HFFc6 (cell line): ENCODE measurements at places on chromosomes 16 and 17.

DNA sequence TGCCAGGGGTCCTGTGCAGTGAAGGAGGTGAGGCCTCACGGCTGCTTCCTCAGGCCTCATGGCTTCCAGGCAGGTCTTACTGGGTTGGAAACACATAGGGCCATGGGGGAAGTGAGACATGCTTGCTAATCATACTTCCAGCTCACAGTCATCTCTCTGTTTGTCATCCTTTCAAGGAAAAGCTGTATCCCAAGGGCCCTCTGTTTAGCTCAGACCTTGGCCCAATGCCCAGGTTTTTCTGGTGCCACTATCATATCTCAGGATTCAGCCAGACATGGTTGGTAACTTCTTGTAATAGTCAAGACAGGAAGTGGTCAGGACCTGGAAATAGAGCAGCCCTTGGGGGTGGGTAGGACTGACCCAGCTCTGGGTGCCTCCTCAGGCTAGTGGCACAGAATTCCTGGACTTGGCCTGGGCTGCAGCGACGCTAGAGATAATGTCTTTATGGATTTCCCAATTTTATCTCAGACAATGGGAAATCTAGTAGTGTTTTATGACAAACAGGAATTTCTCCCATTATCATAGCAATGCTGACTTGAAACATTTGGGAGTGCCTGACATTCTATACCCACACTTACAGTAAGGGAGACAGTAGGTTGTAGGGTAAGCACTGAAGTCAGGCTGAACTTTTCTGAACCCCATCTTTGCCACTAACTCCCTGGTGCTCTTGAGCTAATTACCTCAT is 13.5 kb upstream of the ITGB3 start:
- no peaks in the 10 kb centered on the region for H3K36me3 ChIP-seq
- H3K27ac ChIP-seq, result peak overlapping the region; percentile 99
- H3K27me3 ChIP-seq, result no peaks in the 10 kb centered on the region; the same call in 1 of the 2 replicates
- H3K4me1 ChIP-seq, result peaks cover 21% of the 10 kb centered on the region
- peak overlapping the region; percentile 57 for H3K4me3 ChIP-seq
- peak; percentile 99 for DNase-seq

GRCh38 chr16:82911925-82912324 is 285.2 kb downstream of the CDH13 start:
- no peaks in the 10 kb centered on the region for H3K4me1 ChIP-seq
- H3K27ac ChIP-seq, result no peak overlapping the region
- H3K4me3 ChIP-seq, result no peak overlapping the region
- no peak for DNase-seq

DNA sequence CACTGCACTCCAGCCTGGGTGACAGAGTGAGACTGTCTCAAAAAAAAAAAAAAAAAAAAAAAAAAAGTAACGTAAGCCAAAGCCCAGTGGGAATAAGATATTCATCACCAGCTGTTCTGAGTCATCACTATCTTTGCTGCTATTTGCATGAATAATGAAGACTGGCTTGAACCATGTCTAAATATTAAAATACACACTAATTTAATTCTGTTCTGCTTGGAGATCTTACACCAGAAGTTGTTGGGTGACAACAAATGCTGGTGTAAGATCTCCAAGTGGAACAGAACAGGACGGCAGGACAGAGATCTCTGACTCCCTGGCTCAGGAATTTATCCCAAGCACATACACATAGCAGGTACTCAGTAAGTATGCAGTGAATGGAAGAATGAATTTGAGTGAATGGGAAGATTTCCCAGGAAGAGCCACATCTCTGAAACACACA is 19.6 kb downstream of the DNAH17 start:
- H3K36me3 ChIP-seq, result no peaks in the 10 kb centered on the region
- H3K27ac ChIP-seq, result no peak overlapping the region
- peak; percentile 36 for DNase-seq
- no peak overlapping the region for H3K4me3 ChIP-seq
- peaks cover 6% of the 10 kb centered on the region for H3K27me3 ChIP-seq

GRCh38 chr16:1196494-1196893 is 28.6 kb downstream of the TPSG1 start:
- H3K4me1 ChIP-seq, result no peaks in the 10 kb centered on the region
- no peak overlapping the region for H3K4me3 ChIP-seq

DNA sequence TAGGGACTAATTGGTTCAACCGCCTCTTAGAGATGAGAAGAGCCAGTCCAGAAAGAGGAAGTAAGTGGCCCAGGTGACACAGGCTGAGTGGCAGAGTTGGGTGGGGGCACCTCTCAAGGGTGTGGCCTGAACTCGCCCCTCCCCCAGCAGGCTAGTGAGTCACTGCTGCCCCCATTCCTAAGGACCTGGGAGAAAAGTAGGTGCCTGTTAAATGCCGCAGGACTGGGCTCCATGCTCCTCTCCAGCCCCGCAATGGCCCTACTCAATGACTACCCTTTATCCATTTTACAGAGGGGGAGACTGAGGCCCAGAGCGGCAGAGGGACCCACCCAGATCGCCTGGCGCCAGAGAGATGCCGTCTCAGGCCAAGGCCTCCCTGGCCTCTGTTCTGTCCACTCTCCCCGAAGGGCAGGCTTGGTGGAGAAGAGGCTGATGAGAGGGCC is 8.1 kb downstream of the TMEM235 start:
- no peak for DNase-seq
- no peak overlapping the region for H3K4me3 ChIP-seq
- no peaks in the 10 kb centered on the region for H3K36me3 ChIP-seq

DNA sequence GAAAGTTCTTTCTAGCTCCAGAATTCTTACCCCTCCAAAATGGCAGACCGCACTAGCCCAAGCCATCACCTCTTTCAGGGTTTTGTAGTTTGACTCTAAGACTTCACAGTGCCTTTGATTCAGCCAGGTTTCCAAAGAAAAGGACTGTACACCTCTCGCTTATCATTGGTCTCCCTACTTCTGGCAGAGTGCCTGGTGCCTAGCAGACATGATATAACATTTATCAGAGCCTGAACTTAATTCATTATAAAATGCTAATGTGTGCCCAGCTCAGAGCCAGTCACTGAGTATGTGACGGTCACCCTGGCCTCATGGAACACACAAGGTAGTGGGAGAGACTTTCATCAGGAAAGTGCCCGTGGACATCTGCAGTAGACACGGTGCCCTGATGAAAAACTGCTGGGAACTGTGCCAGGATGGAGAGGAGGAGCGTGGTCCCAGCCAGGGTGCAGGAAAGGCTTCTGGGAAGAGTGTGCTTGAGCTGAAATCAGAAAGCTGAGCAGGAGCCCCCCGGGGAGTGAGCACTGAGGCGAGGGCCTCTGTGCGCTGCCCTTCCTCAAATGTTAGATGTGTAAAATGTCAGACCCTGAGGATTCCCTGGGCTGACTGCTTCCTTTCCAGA is 34.3 kb upstream of the LGALS9 start:
- DNase-seq, result no peak
- H3K27me3 ChIP-seq, result peaks cover 3% of the 10 kb centered on the region
- H3K27ac ChIP-seq, result no peak overlapping the region
- no peaks in the 10 kb centered on the region for H3K4me1 ChIP-seq
- H3K36me3 ChIP-seq, result no peaks in the 10 kb centered on the region

- H3K4me1 ChIP-seq, result no peaks in the 10 kb centered on the region
- H3K4me3 ChIP-seq, result no peak overlapping the region
- H3K36me3 ChIP-seq, result peaks cover 15% of the 10 kb centered on the region
- no peaks in the 10 kb centered on the region for H3K27me3 ChIP-seq
- DNase-seq, result no peak
Observed at GRCh38 chr17:40265337-40265736, 22.3 kb upstream of the CDC6 start.

- H3K4me3 ChIP-seq, result no peak overlapping the region
- peaks cover 22% of the 10 kb centered on the region for H3K36me3 ChIP-seq
- H3K27ac ChIP-seq, result peak overlapping the region; percentile 55
- peaks cover 16% of the 10 kb centered on the region for H3K4me1 ChIP-seq
- DNase-seq, result peak; percentile 30
Observed at GRCh38 chr17:35846055-35846809, 22.5 kb downstream of the HEATR9 start.

- H3K4me1 ChIP-seq, result peaks cover 13% of the 10 kb centered on the region
- H3K4me3 ChIP-seq, result no peak overlapping the region
- DNase-seq, result no peak
- H3K27ac ChIP-seq, result no peak overlapping the region
- H3K27me3 ChIP-seq, result peaks cover 4% of the 10 kb centered on the region
Observed at GRCh38 chr16:56975714-56976113, 13.6 kb upstream of the NLRC5 start.

DNA sequence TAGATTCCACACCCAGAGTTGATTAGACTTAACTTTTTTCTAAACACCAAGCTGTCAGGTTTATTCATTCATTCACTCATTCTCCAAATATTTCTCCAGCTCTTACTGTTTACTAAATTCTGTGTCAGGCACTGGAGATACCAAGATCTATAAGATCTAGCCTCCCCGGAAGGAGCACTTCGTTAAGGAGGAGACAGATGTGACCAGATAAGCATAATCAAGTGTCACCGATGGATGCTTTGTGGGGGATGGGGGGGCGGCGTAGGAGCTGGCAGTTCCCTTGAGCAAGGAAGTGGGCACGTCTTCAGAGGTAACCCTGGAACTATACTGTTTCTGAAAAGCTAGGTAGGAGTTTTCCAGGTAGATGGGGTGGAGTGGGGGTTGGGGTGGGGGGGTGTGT is 3.8 kb upstream of the RPL26 start:
- peaks cover 9% of the 10 kb centered on the region for H3K27me3 ChIP-seq
- no peak overlapping the region for H3K4me3 ChIP-seq
- DNase-seq, result no peak
- H3K4me1 ChIP-seq, result peaks cover 37% of the 10 kb centered on the region

DNA sequence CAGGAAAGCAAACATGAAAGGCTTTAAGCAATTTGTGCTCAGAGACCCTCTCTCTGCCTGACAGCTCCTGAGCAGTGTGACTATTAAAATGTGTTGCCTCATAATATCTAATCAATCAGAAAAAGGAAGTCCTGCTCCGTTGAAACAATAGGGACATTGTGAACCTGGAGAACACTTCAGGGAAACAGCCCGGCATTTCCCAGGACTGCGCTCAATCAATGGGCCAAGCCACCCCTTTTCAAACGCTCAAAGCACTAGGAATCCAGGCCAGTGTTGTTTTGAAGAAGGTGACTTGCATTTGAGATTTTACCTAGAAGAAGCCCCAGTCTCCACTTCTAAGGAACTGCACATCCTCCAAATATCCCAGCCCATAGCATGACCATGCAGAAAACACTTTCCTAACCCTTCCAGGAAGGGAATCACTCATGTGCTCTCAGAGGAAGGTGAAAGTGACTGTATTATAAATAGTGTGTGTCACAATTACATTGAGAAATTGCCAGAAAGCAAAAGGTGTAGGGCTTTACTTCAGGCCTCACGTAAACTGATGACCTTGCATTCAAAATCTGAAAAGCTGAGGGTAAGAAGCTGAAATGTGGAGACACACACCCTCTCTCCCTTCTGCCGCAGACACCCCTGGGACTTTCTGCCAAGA is 19.4 kb downstream of the CDRT4 start:
- H3K27ac ChIP-seq, result no peak overlapping the region
- H3K4me1 ChIP-seq, result peaks cover 19% of the 10 kb centered on the region
- H3K27me3 ChIP-seq, result peaks cover 2% of the 10 kb centered on the region; the same call in 1 of the 2 replicates
- no peak for DNase-seq

- no peak overlapping the region for H3K4me3 ChIP-seq
- peak; percentile 60 for DNase-seq
- no peaks in the 10 kb centered on the region for H3K4me1 ChIP-seq
- H3K36me3 ChIP-seq, result no peaks in the 10 kb centered on the region
Observed at GRCh38 chr16:77171745-77172635, 19.0 kb upstream of the MON1B start.

DNA sequence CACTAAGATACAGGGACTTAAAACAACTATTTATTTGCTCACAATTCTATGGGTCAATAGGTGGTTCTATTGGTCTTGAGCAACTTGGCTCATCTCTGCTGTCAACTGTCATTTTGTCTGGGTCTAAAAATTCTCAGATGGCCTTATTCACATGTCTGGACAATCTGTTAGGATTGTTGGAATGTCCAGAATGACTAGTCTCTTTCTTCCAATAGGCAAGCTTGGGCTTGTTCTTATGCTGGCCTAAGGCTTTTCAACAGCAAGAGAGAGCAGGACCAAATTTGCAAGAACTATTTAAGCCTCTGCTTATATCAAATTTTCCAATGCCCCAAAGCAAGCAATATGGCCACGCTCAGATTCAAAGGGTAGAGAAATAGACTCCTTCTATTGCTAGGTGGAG is 240.9 kb downstream of the KIF2B start:
- H3K27me3 ChIP-seq, result no peaks in the 10 kb centered on the region
- H3K4me1 ChIP-seq, result no peaks in the 10 kb centered on the region
- no peak overlapping the region for H3K27ac ChIP-seq
- no peak overlapping the region for H3K4me3 ChIP-seq

- no peak overlapping the region for H3K27ac ChIP-seq
- H3K4me1 ChIP-seq, result peaks cover 19% of the 10 kb centered on the region
- DNase-seq, result no peak
- peak overlapping the region; percentile 6; the same call in 1 of the 2 replicates for H3K4me3 ChIP-seq
Observed at GRCh38 chr17:20852239-20852989, 190.4 kb downstream of the USP22 start.

- H3K27ac ChIP-seq, result no peak overlapping the region
- H3K4me1 ChIP-seq, result no peaks in the 10 kb centered on the region
- H3K4me3 ChIP-seq, result no peak overlapping the region
- no peak for DNase-seq
Observed at GRCh38 chr16:1662543-1662942, 15.5 kb upstream of the JPT2 start.

DNA sequence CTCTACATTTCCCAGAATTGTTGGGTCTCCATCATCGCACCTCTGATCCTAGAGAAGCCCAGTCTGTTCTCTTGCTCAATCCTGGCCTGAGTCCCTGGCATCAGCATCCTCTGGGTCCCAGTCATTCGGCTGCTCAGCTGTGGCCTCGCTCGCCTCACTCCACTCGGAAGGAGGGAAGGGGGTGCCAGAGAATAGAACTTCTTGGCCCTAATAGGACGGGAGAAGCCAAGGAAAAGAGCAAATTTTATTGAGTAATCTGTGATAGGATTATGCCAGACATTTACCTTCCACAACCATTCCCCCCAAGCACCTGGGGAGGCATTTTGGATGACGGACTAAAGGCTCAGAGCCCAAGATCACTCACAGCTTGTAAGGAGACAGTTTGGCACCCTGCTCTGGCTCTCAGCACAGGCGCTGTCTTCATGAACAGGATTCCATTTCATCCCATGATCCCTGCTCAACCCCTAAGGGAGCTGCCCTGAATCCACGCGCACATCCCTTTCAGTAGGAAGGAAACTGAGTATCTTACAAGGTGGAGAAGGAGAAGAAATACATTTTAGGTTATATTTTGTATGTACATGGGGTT is 498 bp upstream of the CLEC10A start:
- H3K27me3 ChIP-seq, result peaks cover 24% of the 10 kb centered on the region
- no peak for DNase-seq
- peaks cover 6% of the 10 kb centered on the region; the same call in 1 of the 2 replicates for H3K4me1 ChIP-seq
- no peak overlapping the region for H3K4me3 ChIP-seq
